Stimulated activated CD4-positive, alpha-beta T cell treated with anti-CD3 and anti-CD28 coated beads, Interleukin-12 subunit alpha, Interleukin-12 subunit beta, amount 100 ng/mL, for 24 hours (primary cell): ENCODE measurements at places on chromosomes 6 and 20.

GRCh38 chr6:55636406-55637102 lies 57.6 kb upstream of the HMGCLL1 start:
- no peak for DNase-seq

DNA sequence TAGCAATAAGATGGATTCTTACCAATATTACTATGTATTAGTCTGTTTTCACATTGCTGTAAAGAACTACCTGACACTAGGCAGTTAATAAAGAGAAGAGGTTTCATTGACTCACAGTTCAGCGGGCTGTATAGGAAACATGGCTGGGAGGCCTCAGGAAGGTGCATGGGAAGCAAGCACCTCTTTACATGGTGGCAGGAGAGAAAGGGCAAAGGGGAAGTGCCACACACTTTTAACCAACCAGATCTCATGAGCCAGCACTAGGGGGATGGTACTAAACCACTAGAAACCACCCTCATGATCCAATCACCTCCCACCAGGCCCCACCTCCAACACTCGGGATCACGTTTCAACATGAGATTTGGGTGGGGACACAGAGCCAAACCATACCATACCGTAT lies 40.7 kb upstream of the CCDC167 start:
- DNase-seq: no peak

- DNase-seq: no peak
Observed at GRCh38 chr20:12835999-12836398, 172.8 kb upstream of the SPTLC3 start.

GRCh38 chr6:158143700-158144099 lies 24.4 kb downstream of the SERAC1 start:
- no peak for DNase-seq

GRCh38 chr6:124205921-124206320 lies 402.3 kb downstream of the NKAIN2 start:
- DNase-seq: no peak

- DNase-seq: no peak
Observed at GRCh38 chr6:82268301-82268846, 20.8 kb upstream of the IBTK start.

GRCh38 chr20:44761423-44761822 lies 15.8 kb downstream of the KCNK15 start:
- no peak for DNase-seq

GRCh38 chr20:40189621-40190020 lies 499.4 kb downstream of the MAFB start:
- DNase-seq: no peak

GRCh38 chr6:146357578-146358430 lies 185.8 kb upstream of the RAB32 start:
- no peak for DNase-seq

DNA sequence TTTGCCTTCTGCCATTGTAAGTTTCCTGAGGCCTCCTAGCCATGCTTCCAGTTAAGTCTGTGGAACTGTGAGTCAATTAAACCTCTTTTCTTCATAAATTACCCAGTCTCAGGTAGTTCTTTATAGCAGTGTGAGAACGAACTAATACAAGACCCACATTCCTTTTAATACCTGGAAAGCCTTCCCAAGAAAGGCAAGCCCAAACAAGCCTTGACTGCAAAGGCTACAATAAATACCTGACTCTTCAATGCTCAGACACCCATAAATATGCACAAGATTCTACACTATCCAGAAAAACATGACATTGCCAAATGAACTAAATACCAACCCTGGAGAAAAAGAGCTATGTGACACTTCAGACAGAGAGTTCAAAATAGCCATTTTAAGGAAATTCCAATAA lies 338.8 kb downstream of the HAO1 start:
- DNase-seq: no peak

- DNase-seq: no peak
Observed at GRCh38 chr6:154981079-154981870, 13.8 kb upstream of the TIAM2 start.

DNA sequence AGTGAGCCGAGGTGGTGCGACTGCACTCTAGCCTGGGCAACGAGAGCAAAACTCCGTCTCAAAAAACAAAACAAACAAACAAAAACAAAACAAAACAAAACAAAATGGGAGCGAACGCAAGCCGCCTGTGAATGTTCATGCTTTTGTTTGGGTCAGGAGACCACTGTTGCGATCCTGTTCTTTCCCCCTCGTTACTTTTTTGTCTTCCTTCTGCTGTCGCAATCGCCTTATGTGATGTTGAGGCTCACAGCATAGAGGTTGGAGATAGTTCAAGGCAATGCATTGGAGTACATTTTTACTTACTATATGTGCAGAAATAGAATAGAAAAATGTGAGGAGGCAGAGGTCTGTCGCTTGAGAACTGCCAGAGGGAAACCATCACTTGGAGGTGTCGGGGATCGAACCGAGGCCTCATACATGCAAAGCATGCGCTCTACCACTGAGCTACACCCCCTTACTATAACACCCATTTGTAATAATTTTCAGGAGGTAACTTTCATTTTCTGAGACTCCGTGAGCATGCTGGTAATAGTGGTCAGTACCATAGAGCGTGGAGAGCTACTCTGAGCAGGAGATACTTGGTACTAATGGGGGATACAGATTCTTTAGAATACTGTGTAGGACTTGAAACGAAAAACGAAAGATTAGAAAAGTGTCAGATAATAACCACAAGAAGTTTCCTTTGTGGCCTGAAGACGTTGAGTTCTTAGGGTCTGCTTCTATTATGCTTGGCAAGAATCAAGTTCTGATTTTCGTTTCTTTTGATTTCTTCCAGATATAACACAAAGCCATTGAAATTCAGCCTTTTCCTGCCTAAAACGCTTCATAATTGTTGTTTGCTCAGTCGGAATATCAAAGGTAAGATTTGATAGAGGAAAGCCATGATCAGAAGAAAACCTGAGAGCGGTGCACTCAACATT lies 121.1 kb downstream of the TRIM27 start:
- DNase-seq: no peak
